NCI-H187 (cell line): ENCODE measurements at places on chromosomes 5 and 9.

DNA sequence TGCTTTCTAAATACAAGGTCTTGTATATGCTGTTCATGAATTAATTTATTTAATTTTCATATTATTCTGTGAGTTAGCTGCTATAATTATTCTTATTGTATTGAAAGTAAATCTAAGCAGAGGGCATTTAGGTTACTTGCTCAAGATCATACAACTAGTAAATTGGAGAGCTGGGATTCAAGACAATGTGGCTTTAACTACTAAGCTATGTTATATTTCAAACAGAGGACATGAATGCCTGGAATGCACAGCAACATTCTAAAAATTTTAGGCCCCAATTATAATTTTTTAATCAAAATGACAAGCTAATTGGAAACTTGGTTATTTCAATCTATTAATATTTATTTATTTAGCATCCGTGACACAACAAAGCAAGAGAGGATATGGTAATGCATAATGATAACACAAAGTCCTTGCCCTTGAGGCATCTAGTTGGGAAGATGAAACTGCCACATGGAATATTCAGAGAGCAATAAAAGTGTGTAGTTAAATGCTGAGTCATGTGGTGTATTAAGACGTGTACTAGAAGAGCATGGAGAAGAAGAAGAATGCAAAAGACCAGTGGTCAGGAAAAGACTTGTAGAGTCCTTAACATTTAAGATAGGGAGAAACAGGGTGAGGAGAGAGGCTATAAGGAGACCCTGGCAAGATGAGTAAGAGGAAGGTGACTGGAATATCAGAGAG, 24.4 kb downstream of the CTXN3 start:
- no peak for DNase-seq

DNA sequence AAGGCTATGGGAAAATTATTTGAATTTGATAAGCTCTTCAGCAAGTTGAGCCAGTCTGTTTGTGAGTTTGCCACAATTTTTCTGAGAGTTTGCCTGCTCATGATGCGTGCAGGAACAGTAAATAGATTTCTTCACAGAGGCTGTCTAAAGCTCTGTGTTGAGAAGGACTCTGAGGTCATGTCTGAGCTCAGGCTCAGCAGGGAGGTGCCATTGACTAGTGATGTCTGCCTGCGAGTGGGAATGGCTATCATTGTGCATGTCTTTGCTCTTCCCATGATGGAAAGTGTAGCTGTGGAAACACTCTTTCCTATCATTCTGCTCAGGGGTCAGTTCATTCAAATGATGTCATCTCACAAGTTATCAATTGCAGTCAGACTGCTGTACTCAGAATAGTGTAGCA, 142.8 kb downstream of the RASEF start:
- DNase-seq, result no peak

DNA sequence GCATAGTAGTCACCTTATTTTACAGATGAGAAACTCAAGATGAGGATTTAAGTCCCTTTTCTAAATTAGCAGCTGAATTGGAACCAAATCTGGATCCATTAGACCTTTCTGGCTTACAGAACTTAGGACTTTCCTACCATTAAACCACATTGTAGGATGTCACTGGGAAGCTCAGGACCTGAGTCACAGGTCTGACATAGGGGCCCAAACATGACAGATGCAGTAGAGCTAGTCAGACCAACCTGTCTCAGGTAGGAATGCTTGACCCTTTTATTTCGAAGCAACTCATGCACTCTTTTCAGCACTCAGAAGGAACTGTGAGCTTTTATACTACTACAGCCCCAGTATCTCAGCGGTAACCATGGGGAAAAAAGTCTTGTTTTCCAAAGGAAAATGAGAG, 2.6 kb downstream of the RAB24 start:
- DNase-seq, result no peak

DNA sequence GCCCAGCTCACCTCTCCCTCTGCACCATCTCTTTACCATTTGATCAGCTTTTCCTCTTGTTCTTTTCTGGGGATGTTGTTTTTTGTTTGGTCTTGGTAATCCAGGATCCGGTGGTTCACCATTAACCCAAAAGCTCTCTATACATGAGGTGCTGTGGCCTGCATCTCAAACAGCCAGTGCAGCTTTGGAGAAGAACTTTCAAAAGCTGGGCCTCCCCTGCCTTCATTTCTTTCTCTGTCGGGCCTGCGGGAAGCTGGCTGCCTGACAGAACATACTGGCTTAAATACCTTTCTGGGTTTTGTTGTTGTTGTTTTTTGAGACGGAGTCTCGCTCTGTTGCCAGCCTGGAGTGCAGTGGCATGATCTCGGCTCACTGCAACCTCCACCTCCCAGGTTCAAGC, 12.1 kb downstream of the PSAT1 start:
- DNase-seq, result no peak
